ENCODE measurements at places on chromosomes 16 and 17.

GRCh38 chr16:17177959-17178905, 292.5 kb downstream of the XYLT1 start:
- no peak for DNase-seq

DNA sequence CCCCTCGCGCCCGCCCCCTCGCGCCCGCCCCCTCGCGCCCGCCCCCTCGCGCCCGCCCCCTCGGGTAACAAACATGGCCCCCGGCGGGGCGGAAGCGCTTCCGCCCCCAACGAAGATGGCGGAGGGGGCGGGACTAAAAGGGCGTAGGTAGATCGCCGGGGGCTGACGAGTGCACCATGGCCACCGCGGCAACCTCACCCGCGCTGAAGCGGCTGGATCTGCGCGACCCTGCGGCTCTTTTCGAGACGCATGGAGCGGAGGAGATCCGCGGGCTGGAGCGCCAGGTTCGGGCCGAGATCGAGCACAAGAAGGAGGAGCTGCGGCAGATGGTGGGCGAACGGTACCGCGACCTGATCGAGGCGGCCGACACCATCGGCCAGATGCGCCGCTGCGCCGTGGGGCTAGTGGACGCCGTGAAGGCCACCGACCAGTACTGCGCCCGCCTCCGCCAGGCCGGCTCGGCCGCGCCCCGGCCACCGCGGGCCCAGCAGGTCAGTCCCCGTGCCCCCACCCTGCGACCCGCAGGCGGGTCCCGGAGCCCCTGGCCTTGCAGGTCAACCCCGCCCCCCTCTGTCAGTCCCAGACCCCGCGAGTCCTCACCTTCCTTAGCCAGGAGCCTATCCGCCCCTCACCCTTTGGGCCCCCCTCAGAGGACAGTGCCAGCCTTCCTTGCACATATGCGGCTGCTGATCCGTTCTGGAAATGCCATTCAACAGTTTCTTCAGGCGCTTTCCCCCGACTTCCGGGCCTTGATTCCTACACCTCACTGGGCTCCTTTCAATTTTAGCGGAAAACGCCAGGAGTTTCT, at the start of gene COG1:
TSS of gene COG1 (plus strand) at position 162 of the 808 bp plus-strand sequence. CDS start at position 177, 15 bp downstream.
- DNase-seq = peak; percentile 62

DNA sequence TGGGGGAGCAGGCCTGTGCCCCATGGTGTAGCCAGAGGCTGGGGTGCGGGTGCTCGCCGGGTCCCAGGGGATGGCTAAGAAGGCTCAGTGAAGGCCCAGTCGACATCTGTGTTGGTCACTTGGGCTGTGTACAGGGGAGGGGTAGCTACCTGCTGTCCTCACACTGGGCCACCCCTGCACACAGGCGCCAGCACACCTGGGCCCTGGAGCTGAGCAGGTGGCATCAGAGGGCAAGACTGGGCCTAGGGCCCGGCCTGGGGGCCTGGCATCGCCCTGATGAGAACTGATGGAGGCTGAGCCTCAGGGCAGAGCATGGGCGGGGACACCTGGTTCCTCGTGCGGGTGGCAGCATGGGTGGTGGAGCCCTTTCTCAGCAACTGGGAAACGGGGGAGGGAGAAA, 870 bp upstream of the CTRB2 start:
- no peak for DNase-seq

DNA sequence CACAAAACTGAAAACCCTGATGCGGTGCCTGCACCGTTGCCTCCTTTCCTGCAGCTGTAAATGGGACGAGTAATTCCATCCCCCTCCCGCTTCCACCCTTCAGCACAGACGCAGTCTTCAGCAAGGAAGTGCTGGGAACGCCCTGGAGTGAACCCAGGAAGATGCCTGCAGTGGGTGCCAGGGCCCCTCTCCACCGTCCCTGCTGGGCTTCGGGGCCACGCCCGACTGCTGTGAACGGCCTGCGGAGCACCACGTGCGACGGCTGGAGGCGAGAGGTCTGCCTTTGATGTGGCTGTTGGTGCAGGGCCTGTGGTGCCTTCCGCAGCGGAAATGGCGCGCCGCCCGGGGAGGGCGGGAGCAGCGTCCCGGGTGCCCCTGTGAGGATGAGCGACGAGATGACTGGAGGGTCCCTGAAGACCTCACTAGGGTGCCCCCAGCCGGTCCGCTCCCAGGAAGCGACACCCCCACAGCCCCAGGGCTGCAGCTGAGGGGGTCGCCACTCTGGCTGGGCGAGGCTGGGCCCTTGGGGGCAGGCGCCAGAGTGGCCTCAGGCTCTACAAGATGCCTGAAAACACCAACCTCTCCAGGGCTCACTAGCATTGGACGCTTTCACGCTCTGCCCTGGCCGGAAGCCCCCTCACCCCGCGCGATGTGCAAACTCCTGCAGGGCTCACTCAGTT, 749 bp upstream of the MC1R start:
- no peak for DNase-seq

- DNase-seq = no peak
These were observed 82.7 kb upstream of the PLCG2 start for GRCh38 chr16:81696166-81696960.

- DNase-seq = no peak
These were observed at the start of gene ZFPM1 for GRCh38 chr16:88453217-88453531. TSS of gene ZFPM1 (plus strand) at chr16:88453280. CDS start at chr16:88453639, 359 bp downstream.

GRCh38 chr17:79473111-79473875, 137.6 kb downstream of the RBFOX3 start:
- no peak for DNase-seq

DNA sequence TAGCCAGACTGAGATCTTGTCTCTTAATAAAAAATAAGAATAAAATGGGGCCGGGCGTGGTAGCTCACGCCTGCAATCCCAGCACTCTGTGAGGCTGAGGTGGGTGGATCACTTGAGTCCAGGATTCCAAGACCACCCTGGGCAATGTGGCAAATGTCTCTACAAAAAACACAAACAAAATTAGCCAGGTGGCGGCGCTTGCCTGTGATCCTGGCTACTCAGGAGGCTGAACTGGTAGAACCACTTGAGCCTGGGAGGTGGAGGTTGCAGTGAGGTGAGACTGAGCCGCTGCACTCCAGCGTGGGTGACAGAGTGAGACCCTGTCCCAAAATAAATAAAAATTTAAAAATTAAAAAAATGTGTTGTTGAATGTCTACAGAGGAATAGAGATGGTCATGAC, 2.9 kb upstream of the DEF8 start:
- no peak for DNase-seq

DNA sequence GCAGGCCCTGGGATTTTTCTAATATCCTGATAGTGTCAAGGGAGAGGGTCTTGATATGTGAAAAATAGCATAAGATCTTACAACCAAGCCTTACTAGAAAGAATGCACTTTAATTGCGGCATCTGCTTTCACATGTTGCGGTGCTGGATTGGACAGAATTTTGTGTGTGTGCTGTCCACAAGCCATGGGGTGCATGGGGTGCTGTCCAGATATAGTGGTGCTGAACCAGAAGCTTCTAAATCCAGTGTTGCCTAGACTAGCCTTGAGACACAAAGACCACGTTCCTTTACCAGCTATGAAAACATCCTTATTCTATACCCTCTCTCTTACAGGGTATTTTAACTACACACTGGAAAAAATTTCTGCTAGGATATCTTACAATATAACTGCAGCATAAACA, 244.0 kb downstream of the TMEM114 start:
- DNase-seq = no peak

GRCh38 chr17:17395885-17396284, 80.9 kb upstream of the MED9 start:
- no peak for DNase-seq

GRCh38 chr17:64004903-64005733, 7.0 kb downstream of the PRR29 start:
- DNase-seq = no peak

- DNase-seq = no peak
These were observed 75.2 kb downstream of the CDRT15 start for GRCh38 chr17:14161419-14161818.

GRCh38 chr17:35345445-35345925, 27.9 kb downstream of the SLFN11 start:
- DNase-seq = no peak

DNA sequence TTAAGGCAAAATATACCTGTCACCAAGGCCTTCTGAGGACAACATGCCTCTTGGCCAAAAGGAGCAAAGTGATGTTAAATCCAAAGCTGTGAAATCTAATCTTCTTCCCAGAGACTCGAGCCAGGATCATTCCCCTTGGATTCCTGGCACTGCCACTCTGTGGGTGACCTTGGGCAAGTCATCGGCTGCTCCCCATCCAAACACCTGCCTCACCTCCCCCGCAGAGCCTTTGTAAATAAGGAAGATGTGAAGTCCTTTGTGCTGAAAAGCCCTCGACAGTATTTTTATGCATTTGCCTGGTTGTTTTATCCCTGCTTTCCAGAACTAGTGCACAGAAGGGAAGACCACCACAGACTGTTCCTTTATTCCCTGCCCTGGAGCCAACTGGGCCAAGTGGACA, 5.4 kb upstream of the CEP295NL start:
- DNase-seq = no peak

- no peak for DNase-seq
These were observed 24.3 kb downstream of the USP43 start for GRCh38 chr17:9669551-9670008.

GRCh38 chr17:18987862-18988545, 16.6 kb downstream of the FAM83G start:
- no peak for DNase-seq

DNA sequence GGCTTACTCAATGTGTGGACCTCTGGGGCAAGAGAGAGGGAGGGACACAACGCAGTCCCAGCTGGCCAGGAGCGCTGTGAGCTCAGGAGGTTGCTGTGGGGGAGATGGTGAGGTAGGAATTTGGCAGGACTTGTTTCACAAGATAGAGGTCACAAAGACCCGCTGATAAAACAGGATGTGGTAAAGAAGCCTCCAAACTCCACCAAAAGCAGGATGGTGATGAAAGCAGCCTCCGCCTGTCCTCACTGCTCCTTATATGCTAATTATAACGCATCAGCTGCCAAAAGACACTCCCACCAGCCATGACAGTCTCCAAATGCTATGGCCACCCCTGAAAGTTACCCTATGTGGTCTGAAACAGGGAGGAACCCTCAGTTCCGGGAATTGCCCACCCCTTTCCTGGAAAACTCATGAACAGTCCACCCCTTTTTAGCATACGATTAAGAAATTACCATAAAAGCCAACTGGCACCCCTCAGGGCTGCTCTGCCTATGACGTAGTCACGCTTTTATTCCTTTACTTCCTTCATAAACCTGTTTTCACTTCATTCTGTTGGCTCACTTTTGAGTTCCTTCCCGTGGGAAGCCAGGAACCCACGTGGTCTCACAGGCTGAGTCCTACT, 5.3 kb upstream of the EIF4A3 start:
- DNase-seq = no peak

DNA sequence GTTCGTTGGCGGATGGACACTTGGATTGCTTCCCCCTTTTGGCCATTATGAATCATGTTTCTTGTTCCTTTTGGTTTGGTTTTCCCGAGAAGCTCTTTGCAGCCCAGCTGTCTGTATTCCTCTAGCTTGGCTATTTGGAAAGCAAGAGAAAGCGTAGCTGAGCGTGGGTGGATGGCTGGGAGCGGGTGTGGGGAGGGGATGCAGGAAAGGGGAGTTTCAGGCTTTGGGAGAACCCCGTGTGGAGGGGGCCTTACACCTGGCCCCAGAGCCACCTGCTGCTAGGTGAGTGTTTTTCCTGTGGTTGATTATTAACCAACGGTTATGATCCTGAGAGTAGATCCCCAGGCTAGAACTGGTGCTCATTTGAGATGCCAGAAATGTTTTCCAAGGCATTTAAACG, 103.7 kb downstream of the RAP1GAP2 start:
- DNase-seq = no peak

DNA sequence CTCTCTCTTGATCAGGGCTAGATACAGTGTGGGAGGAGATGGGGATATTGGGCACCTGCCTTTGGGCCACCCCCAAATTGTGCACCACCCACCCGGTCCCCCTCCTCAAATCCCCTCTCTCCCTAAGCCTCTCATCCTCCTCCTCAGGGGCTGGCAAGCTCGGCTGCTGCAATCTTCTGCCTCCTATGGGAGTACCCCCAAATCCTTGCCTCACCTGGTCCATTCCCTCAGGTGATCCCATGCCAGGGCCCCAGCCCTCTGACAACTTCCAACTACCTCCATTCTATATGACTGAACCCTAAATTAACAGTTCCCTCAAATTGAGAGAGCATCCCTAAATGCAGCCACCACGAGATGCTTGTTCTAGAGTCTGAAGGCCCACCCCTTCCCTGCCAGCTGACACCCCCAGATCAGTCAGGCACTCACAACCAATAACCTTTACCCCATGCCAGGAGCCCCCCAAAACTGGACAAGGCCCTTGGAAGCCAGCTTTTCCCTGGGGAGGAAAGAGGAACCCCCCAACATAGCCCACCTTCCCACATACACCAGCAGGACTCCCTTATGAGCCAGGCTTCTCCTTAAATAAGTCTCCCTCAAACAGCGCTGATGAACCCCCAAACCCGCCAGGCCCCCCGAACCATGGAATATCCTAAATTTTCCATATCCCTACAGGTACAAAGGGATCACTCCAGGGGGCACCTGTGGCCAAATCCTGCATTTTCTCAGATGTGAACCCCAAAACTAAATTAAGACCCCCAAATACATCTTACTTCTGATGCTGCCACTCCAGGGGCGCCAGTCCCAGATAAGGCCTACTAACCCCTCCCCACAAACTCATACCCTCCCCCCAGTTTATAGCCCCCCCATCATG, 3.2 kb downstream of the DLG4 start:
- DNase-seq = no peak

GRCh38 chr17:7380855-7381683, at the start of gene TNK1:
TSS of gene TNK1 (plus strand) at chr17:7381089. CDS start at chr17:7382927, 1,838 bp downstream.
- DNase-seq = no peak

DNA sequence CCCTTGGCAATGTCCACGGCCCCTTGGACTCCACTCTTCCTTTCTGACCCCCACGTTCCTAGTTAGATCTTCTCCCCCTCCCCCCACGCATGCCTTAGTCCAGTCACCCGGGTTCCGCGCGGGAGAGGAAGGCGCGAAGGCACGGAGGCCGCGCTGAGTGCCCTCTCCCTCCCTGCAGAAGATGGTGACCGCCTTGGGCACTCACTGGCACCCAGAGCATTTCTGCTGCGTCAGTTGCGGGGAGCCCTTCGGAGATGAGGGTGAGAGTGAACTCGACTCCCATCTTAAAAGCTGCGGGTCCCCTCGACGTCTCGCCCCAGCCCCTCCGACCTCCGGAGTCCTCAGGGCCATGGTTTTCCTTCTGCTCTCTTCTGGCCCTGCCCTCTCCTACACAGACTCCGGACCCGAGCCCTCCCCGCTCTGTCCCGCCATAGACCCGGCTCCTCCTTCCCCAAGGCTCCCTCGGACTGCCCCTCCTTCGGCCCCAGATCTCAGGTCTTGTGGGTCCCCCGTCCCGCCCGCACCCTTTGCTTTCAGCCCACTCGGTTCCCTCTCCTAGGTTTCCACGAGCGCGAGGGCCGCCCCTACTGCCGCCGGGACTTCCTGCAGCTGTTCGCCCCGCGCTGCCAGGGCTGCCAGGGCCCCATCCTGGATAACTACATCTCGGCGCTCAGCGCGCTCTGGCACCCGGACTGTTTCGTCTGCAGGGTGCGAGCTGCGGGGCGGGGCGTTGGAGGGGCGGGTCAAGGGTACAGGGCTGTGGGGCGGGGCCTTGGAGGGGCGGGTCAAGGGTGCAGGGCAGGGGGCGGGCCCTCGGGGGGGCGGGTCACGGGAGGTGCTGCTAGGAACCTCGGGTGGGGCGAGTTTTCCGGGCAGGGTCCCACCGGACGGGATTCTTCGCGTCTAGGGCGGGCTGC, 4.6 kb downstream of the TGFB1I1 start:
- DNase-seq = peak; percentile 49

- DNase-seq = no peak
These were observed 85.1 kb downstream of the PRKCB start for GRCh38 chr16:23920899-23921298.

GRCh38 chr17:4948931-4949320, 596 bp upstream of the PFN1 start:
- peak; percentile 82 for DNase-seq
